Small intestine (tissue), 16 donors: ENCODE measurements at places on chromosomes 2 and 18.

DNA sequence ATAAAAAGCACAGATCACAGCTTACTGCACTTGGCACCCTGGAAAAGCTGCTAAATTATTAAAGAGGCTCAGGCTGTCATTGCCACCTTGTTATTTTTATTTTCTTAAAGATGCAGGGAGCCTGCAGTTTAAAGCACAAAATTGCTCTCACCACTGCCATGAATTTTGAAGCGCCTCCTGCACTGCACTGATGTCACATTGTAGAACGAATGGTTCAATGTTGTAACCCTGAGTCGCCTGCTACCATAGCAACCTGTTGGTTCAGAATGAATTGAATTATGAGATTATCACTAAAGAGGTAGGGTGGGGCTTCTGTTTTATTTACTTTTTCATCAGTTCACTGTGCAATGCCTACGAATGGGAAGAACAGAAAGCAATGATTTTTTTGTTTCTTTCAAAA lies 16.5 kb downstream of the SCG2 start:
- no peak for DNase-seq

GRCh38 chr2:28084564-28084963 lies 194.0 kb downstream of the BABAM2 start:
- DNase-seq, result no peak

- DNase-seq, result peak; percentile 75
These were observed 6.2 kb upstream of the TMEM87B start for GRCh38 chr2:112048887-112049286.

- peak; percentile 36 for DNase-seq
These were observed 82.7 kb downstream of the ORC4 start for GRCh38 chr2:147937744-147938349.

DNA sequence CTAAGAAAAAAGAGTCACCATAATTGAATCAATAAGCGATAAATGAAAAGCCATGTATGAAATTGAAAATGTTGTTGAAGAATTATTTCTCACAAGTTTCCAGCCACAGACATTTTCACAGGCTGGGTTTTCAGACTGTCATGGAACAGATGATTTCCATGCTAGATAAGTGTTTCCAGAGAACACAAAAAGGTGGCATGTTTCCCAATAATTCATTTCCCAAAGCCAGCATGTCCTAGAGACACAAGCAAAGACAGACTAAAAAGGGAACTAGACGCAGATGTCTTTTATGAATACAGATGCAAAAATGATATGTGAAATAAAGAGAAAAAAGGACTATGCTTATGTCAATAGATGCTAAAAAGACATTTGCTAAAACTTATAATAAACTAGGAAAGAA lies 255.1 kb downstream of the EIPR1 start:
- no peak for DNase-seq

- DNase-seq, result no peak
These were observed 232.1 kb upstream of the EPAS1 start for GRCh38 chr2:46065152-46065551.

DNA sequence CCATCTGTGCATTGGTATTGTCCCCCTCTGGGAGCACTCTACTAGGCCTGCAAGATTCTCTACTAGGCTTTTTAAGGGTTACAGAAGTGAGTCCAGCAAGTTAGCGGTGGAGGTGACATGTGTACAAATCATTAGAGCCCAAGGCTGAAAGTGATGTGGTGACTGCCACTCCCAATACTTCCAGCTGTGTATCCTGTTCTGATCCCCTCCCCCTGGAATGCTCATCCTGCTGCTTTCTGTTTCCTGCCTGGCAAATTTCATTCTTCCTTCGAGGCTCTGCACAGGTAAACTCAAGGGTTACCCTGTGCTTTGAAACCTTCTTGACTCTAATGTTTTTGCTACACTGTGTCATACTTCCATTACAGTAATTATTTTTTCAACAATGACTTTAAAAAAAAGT lies 258.5 kb upstream of the REV1 start:
- DNase-seq, result no peak

DNA sequence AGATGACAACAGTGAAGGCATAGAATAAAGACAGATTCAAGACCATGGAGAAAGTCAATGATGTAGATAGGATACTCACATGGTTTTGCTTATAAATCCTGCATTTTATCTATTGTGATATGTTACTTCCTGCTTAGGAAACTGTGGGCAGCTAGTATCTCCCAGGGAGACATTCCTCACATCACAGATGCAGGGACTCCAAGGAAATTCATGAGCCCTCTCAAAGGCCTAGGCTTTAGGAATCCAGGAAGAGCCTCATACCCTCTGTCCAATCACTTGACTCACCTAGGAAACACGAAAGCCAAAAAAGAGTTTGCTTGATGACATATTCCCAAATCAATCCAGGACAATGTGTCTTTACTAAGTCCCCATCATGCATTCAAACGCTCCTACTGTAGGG lies 247.8 kb upstream of the KLHL29 start:
- DNase-seq, result no peak

DNA sequence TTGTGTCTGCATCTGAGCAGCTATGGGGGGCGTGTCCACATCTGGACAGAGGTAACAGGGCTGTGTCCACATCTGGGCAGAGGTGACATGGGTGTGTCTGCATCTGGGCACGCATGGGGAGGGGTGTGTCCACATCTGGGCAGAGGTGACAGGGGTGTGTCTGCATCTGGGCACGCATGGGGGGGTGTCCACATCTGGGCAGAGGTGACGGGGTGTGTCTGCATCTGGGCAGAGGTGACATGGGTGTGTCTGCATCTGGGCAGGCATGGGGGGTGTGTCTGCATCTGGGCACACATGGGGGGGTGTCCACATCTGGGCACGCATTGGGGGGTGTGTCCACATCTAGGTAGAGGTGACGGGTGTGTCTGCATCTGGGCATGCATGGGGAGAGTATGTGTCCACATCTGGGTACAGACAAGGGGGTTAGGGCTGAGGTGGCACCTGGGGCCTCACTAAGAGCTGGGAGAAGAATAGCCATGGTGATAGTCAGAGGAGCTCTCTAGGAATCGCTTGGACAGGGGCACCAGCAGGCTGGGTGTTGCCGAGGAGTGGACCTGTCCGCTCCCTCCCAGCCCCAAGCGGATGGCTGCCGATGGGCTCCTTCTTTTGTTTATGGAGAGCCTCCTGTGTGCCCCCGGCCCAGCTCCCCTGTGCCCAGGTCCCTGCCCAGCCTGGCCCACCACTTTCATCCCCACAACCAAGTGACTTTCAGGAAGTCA lies 177.8 kb downstream of the EIPR1 start:
- DNase-seq, result no peak

GRCh38 chr2:240393831-240394410 lies 41.5 kb upstream of the GPC1 start:
- DNase-seq, result no peak

GRCh38 chr2:29143657-29144056 lies 28.4 kb downstream of the CLIP4 start:
- DNase-seq, result no peak

- no peak for DNase-seq
These were observed 238.8 kb upstream of the GCFC2 start for GRCh38 chr2:75949385-75950030.

GRCh38 chr2:71675296-71675695 lies 221.9 kb downstream of the DYSF start:
- DNase-seq, result peak; percentile 90

DNA sequence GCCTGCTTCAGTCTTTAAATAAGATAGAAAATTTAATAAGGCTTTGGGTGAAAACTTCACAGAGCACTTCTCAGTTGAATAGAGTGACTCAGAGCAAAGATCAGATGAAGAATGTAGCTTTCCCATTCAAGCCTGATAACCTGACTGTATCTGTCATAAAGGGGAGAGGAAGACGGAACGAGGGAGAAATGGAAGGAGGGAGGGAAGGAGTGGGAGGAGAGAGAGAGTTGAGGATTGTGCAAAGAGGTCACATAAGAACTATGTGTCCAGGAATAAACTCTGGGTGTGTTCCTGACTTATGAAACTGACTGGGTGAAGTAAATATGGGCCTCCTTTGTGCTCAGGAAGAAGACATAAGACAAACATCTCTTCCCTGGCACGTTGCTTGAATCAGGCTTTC lies 385.5 kb downstream of the LPIN1 start:
- no peak for DNase-seq

GRCh38 chr2:174977364-174977763 lies 27.8 kb downstream of the CHN1 start:
- DNase-seq, result no peak

GRCh38 chr2:204611017-204611631 lies 65.8 kb downstream of the PARD3B start:
- DNase-seq, result peak; percentile 72

DNA sequence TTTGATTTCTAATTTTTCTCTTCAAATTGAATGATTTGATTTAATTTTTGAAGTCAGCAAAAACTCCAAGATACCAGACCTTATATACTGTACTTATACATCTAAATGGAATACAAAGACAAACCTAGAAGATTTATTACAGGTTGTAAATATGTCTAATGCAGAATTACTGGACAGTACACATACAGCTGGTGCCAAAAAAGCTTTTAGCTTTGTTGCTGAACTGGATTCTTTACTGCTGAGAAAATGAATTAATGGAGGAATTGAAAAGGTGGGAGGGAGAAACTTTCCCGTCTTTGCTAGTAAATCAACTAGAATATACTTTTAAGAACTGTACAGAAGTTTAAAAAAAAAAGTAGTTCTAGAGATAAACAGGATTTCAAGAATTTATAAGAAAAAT lies 17.5 kb downstream of the C1D start:
- no peak for DNase-seq

DNA sequence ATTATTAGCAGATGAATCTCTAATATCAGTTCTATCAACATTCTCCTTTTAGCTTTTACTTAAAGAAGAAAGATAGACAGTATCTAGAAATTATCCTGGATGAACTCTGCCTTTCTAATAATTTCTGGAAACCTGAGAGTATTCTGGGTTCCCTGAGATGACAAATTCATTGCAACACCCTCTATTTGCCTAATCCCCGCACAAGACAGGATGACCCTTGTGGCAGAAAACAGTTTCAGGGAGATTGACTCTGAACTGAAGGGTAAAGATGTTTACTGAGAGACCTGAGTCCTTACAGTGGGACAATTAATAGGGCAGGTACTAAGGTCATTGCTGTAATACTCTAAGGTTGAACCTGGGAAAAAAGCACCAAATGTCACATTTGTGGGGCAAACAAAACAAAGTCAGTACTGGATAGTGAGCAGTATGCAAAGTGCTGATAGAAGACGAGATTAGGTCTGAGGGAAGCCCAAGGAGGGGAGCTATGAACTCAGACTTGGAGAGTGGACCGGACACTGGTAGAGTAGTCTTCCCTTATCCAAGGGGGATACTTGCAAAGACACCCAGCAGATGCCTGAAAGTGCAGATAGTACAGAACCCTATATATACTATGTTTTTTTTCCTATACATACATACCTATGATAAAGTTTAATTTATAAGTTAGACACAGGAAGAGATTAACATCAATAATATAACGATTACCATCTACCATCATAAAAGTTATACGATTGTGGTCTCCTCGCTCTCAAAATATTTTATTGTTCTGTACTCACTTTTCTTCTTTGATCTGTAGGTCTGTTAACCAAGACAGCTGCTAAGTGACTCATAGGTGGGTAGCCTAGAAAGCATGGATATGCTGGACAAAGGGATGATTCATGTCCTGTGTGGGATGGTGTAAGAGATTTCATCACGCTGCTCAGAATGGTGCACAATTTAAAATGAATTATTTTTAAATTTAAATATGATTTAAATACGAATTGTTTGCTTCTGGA lies 148.3 kb upstream of the KLHL14 start:
- no peak for DNase-seq

DNA sequence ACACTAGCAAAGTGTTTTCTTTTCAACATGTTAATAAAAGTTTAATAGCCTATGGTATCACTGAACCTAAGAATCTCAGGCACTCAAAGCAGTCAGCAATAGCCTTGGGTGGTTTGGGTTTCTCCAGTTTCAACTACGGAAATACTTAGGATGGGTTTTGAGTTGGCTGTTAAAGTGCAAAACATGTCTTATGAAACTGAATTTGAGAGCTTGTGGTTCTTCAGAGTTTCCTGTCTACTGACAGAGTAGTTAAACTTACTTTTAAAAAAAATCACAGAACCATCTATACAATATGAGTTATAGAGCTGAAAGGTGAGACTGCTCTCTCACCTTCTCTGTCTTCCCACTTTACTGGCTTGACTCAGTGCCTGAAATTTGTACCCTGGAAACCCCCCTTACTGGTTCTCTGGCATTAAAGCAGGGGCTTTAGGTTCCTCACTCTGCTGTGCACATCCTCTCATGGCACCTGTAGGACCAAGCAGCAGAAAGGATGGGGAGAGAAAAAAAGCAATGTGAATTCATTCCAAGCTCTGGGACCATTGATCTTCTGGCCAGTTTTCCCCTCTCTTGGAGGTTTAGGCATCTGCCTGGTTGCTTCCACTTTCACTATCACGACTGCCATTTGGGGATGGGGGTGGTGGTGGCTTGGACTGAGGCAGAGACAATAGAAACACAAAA lies 18.1 kb downstream of the CCDC141 start:
- no peak for DNase-seq

- peak; percentile 5 for DNase-seq
These were observed 181.2 kb upstream of the LRATD1 start for GRCh38 chr2:14451312-14451711.

GRCh38 chr2:5316001-5316490 lies 376.1 kb upstream of the SOX11 start:
- DNase-seq, result no peak

DNA sequence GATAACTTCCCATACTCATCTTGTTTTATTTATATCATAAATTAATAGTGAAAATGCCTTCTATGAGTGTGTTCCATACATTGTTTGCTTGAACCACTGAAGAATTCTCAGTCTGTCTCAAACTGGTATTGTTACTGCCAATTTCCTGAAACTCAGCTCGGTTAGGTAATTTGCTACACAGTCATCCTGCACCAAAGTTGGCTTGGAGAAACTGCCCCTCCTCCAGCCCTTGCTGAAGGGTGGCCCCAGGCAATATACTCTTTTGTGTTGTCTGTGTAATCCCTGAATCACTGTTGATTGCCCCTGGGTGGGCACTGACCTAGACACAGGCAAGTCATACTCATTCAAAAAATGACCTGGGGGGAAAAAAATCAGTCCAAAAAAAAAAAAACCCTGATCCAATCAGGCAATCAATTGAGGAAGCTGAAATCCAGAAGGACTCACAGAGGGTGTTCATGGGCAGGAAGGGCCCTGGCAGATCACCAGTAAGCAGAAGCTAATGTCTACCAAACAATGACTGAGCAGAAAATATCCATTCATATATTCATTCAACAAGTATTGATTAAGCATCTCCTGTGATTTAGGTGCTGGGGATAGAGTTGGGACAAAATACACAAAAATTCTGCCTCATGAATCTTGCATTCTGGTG lies 3.8 kb upstream of the SESTD1 start:
- DNase-seq, result no peak

GRCh38 chr2:96608469-96609455 lies 29.4 kb downstream of the KANSL3 start:
- no peak for DNase-seq

DNA sequence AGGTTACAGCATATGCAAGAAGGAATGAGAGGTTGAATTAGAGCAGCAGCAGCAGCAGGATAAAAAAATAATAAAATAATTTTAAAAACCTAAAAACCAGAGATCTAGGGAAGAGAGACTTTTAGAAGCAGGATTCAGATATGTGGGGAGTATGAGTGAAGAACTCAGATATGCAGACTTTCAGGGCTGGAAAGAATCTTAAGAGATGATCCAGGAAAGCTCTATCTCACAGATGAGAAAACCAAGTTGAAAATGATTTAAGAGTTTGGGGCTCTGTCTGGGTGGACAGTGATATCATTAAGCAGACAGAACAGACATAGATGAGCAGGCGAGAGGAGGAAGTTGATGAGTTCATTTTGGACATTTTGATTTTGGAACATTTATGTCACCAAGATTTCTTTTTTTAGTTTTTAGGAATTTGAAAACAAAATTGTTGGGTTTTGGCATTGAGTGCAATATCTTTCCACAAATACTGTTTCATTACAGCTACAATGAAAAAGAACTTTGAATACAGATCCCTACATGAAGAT lies 31.8 kb downstream of the BCL2 start:
- DNase-seq, result no peak
